Testis (tissue), 5 donors: ENCODE measurements at places on chromosomes 4 and X. TPM values are rescaled to one million over a fixed set of nuclear protein-coding genes. Genes with fewer than 3 reads are reported as not detected.

DNA sequence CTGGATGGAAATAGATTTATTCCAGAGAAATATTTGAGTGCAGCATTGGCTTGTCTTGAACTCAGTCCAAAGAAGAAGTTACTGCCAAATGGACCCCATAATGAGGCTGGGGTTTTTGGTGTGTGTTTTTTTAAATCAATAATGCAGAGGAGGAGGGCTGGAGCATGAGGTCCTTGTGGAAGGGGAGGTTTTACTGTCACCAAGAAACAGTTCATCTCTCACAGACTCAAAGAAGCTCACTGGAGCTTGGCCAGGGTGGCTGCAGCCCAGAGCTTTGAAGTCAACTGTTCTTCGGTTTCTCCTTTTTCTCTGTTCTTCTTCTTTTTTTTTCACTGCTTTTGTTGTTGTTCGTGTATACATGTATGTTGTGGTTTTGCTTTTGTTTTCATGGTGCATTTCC is 377.7 kb downstream of the FBXW7 start:
- DNase-seq: no peak
- no peak overlapping the region for H3K27ac ChIP-seq
- no peak overlapping the region for H3K4me3 ChIP-seq
- H3K36me3 ChIP-seq: no peaks in the 10 kb centered on the region
- no peaks in the 10 kb centered on the region for H3K27me3 ChIP-seq

The CMC4 gene
- 8.5 TPM for polyA plus RNA-seq

DNA sequence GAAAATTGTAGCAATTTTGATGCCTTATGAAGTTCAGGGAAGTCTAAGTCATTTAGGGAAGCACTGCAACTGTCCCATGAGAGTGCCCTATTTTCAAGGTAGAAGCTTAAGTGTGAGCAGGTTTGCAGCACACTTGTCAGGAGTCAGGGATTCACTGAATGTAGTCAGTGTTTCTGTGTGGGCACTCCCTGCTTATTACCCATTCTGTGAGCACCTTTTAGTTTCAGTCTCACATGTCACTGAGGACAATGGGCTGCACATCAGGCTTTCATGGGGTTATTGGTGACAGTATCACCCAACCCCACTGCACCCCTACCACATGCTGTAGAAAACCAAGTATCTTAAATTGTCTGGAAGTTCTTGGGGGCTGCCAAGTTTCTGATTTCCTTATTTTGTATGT is 2.9 kb upstream of the CCNG2 start:
- no peak overlapping the region for H3K4me3 ChIP-seq
- H3K4me1 ChIP-seq: peaks cover 6% of the 10 kb centered on the region
- no peak overlapping the region for H3K27ac ChIP-seq
- no peaks in the 10 kb centered on the region for H3K27me3 ChIP-seq
- no peak for DNase-seq

The SOX3 gene
- 2.9 TPM for polyA plus RNA-seq

The DDX53 gene
- 5.3 TPM for polyA plus RNA-seq

DNA sequence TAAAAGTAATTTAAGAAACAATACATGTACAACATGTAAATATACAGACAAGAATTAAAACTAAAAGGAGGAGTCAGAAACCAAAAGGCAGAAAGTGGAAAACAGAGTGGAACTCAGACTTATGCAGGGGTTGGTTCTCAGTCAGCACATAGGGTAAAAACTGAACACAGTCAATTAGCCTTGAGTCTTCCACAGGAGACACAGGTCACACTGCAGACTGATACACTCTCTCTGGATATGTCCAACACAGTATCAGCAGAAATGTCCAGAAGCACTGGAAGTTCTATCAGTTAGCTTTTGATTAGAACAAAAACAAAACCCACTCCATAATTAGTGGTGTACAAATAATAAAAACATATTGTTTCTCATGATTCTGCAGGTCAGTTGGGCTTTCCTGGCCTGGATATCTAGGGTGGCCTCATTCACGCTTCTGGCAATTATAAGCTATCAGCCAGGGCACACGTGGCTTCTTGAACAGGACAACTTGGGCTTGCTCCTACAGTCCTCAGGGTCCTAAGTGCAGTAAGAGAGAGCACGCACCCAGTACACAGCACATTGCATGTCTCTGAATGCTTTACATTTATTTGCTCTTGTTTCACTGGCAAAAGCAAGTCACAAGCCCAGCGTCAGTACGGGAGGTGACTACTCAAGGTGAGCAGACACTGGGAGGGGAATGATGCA is 21.6 kb downstream of the TEC start:
- H3K4me3 ChIP-seq: no peak overlapping the region
- H3K27me3 ChIP-seq: no peaks in the 10 kb centered on the region
- DNase-seq: no peak
- no peaks in the 10 kb centered on the region for H3K36me3 ChIP-seq
- H3K27ac ChIP-seq: no peak overlapping the region

The SPANXA1 gene
- 6.5 TPM for polyA plus RNA-seq

- H3K27me3 ChIP-seq: no peaks in the 10 kb centered on the region
- no peak for DNase-seq
- H3K27ac ChIP-seq: no peak overlapping the region
- H3K4me1 ChIP-seq: no peaks in the 10 kb centered on the region
- H3K36me3 ChIP-seq: no peaks in the 10 kb centered on the region
Measured at GRCh38 chrX:16874458-16875095, 4.4 kb upstream of the RBBP7 start.

DNA sequence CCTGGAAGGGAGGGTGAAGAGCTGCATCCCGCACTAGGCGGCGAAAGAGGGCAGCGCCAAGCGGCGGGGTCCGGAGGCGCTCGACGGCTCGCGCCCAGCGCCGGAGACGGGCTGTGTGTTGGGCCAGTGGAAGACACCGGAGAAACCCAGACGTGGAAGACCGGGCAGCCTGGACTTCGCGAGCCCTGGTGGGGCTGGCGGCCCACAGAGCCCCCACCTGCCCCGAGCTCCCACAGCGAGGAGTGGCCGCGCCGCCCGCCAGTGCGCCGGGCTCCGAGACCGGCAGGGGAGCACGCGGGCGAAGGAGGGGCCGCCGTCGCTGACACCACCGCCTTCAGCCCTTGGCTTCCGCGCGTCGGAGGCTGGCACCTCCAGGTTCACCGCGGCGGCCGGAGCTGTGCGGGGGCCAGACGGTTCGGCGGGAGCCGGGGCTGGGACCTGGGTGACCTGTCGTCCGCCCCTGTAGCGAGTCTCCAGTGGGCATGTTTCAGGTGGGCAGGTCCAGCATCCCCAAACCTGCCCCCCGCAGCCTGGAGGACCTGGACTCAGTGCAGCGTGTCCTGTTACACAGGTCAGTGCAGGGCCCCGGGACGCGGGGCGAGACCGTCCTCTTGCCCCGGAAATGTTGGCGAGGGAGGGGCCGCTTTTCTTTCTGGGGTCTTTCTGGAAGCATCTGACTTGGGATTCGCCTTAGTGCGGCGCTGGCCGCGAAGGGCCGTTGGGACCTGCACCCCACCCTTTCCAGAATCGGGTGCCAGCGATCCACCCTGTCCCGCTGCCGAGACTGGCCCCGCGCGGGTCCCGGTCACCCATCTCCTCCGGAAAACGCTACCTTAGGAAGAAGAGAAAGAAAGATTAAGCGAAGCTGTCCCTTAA is 9.6 kb upstream of the INTU start:
- no peaks in the 10 kb centered on the region for H3K27me3 ChIP-seq
- H3K4me1 ChIP-seq: no peaks in the 10 kb centered on the region
- peak overlapping the region; percentile 81 for H3K4me3 ChIP-seq

- no peaks in the 10 kb centered on the region for H3K27me3 ChIP-seq
- H3K27ac ChIP-seq: no peak overlapping the region
- H3K4me3 ChIP-seq: no peak overlapping the region
- H3K4me1 ChIP-seq: no peaks in the 10 kb centered on the region
- no peak for DNase-seq
Measured at GRCh38 chr4:186948361-186949242, 224.9 kb upstream of the FAT1 start.

The JADE1 gene
- 19.1 TPM for polyA plus RNA-seq

The NXT2 gene
- polyA plus RNA-seq: 41.4 TPM

GRCh38 chr4:6548201-6548881 is 26.6 kb upstream of the MAN2B2 start:
- no peaks in the 10 kb centered on the region for H3K4me1 ChIP-seq
- no peaks in the 10 kb centered on the region for H3K36me3 ChIP-seq
- DNase-seq: peak; percentile 60
- H3K4me3 ChIP-seq: no peak overlapping the region

The FSTL5 gene
- 0.57 TPM for polyA plus RNA-seq

GRCh38 chr4:48542888-48543287 is 52.8 kb downstream of the ZAR1 start:
- no peaks in the 10 kb centered on the region for H3K27me3 ChIP-seq
- H3K27ac ChIP-seq: no peak overlapping the region
- no peaks in the 10 kb centered on the region for H3K36me3 ChIP-seq
- DNase-seq: no peak
- H3K4me1 ChIP-seq: no peaks in the 10 kb centered on the region

The TLR1 gene
- polyA plus RNA-seq: 2.8 TPM

- no peak overlapping the region for H3K27ac ChIP-seq
- H3K4me3 ChIP-seq: no peak overlapping the region
- no peak for DNase-seq
- no peaks in the 10 kb centered on the region for H3K36me3 ChIP-seq
- no peaks in the 10 kb centered on the region for H3K27me3 ChIP-seq
Measured at GRCh38 chrX:53188763-53189162, 36.2 kb downstream of the KDM5C start.

The ZCCHC4 gene
- 10.3 TPM for polyA plus RNA-seq

The PCDH11X gene
- 0.04 TPM for polyA plus RNA-seq

GRCh38 chr4:169340834-169341233 is 70.1 kb upstream of the SH3RF1 start:
- DNase-seq: no peak
- H3K36me3 ChIP-seq: no peaks in the 10 kb centered on the region
- no peaks in the 10 kb centered on the region for H3K27me3 ChIP-seq
- H3K4me3 ChIP-seq: no peak overlapping the region
- H3K27ac ChIP-seq: no peak overlapping the region
